ENCODE measurements at places on chromosomes 6 and 20.

DNA sequence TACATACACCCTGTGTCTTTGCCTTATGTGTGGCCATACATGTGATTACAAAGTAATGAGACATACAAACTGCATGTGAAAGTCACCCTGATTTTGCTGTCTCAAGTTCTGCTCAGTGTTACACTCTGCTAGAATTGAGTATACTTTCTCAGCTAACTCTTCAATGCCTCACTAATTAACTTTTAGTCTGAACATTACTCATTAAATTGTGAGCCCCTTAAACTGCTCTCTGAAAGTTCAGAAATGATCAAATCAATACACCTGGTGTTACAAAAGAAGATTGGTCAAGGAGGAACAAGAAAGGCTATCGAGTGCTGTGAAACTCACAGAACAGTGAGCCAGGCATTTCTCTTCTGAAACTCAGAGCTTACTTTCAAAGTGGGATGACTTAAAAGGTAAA, 71.3 kb downstream of the MKKS start:
- no peak for DNase-seq

- DNase-seq, result no peak
Measured at GRCh38 chr6:168990019-168990751, 263.5 kb downstream of the THBS2 start.

DNA sequence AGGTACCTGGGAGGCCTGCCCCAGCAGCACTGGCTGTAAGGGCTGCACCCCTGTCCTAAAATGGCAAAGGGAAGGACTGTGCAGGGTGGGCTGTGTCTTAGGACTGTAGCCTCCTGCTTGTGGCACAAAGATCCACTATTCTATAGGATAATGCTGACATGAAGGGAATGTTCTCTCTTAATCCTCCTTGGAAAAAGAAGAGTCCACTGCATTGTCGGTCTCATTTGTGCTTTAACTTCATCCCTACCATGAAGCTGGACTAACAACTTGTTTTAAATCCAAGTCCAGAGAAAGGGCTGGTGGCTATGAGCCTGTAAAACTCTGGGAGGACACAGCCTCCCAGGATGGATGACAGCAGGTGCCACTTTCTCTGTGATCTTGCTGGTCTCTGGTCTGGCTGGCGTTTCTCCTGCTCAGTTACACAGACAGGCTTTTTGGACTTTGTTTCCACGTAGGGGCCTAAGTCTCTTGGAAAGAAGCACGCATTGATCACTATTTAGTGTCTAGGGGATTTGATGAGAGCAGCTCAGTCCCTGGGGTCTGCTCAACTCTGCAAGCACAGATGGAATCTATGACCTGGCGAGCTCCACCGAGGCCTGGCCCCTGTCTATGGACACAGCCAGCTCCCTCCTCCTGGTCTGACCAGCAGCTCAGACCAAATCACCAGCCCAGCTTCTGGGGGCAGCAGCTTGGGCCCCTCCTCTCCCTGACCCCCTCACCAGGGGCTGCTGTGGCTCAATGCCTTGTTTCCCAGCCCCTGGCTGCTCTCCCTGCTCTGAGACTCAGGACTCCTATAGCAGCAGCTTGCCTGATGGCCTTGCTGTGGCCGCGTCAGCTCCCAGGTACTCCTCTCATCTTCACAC, 4.8 kb downstream of the CST3 start:
- no peak for DNase-seq

- DNase-seq, result no peak
Measured at GRCh38 chr20:44734938-44735337, 10.7 kb upstream of the KCNK15 start.

- peak; percentile 67 for DNase-seq
Measured at GRCh38 chr20:46132705-46133120, 14.6 kb downstream of the CD40 start.

- no peak for DNase-seq
Measured at GRCh38 chr6:19873031-19873430, 35.9 kb downstream of the ID4 start.

- DNase-seq, result no peak
Measured at GRCh38 chr6:169800116-169800667, 48.8 kb downstream of the ERMARD start.

- no peak for DNase-seq
Measured at GRCh38 chr20:63497946-63498935, 642 bp downstream of the EEF1A2 start.

DNA sequence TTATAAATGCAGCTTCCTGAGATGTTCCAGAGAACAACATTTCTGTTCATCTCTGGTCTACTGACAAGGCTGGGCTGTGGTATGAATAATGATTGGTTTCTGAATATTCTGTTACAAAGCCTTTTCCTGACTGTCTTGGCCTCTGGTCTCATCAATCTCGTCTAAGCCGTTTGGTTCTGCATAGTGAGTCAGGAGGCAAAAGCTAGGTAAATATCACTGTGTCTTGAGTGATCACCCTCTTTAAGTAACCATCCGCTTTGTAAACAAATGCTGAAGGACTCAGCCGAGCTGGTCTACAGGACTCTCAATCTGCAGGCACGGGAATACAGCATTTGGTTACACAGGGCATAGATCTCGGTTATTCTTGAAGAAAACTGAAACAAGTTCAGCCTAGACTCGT, 511.9 kb downstream of the KIF16B start:
- DNase-seq, result no peak

DNA sequence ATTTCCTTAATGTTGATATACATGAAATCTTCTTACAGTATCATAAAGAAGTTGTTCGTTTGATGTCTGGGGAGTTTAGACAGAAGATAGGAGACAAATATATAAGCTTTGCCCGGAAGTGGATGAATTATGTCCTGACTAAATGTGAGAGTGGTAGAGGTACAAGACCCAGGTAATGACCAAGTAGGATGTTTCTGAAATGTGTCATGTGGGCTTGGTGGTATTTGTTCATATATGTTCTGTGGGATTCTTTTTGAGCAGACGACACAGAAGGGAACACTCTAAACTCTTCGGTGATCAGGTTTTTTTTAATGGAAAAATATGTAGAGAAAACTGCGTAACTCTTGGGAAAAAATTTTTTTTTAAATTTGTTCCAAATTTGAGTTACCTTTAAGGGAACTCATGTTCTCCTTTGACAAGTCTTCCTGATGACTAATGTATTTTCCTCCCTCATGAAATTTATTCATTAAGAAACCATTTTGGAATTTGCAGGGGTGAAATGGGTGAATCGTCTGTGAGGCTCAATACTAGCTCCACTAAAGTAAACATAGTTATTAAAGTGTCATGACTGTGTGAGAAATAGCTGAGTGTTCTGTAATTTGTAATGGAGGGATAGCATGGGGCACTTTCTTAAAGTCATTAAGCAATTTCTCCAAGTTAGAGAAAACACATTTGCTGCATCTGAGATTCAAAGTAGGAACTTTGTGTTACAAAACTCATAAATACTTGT, 100.6 kb downstream of the MAP3K4 start:
- DNase-seq, result no peak

- no peak for DNase-seq
Measured at GRCh38 chr6:53410508-53411258, 61.9 kb upstream of the ELOVL5 start.

GRCh38 chr20:64042054-64042781, 6.2 kb downstream of the C20orf204 start:
- DNase-seq, result no peak

DNA sequence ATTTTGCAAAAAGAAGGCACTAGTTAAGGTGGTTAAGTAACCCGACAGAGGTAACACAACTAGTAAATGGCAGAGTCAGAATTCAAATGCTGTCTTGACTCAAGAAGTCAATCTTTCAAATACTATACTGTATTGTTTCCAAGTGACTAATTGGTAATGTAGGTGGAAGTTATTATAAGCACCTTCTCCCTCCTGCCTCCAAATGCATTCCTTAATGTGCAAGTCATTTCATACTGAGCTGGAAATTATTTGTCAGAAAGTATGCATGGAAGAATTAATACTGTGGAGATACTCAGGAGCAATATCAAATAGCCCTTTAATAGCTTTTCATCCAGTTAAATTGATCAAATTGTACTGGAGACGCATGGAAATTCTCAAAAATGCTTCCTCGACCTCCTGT, 579.1 kb downstream of the DOK5 start:
- no peak for DNase-seq

- DNase-seq, result no peak
Measured at GRCh38 chr6:149046822-149047246, 270.7 kb upstream of the TAB2 start.

DNA sequence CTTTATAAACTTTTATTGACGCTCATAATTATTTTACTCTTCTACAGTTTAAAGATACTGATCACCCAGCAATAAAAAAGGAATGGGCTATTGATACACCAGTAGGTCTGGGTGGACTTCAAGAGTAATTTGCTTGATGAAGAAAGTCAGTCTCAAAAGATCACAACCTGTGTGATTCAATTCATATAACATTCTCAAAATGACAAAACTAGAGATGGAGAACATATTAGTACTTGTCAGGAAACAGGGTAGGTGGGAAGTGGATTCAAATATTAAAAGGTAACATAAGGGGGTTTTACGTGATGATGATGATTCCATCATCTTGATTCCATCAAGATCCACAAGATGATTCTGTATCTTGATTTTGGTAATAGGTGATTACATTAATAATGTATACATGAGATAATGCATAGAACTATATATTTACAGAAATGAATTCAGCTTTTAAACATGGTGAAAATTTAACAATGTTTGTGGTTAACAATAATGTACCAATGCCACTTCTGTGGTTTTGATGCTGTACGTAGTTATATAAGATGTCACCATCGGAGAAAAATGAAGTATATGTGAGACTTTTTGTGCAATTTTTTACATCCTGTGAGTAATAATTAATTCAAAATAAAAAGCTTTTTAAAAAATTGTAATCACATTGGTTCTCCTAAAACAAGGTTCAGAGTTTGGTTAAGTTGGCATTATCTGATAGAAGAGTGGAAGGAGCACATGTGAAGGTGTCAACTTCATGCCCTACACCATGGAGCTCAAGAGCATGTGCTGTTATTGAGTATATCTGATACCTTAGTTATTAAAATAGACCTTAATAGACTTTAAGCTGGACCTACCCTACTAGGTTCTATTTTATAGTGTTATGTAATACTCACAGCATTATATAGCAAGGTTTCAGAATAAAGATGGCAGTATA, 66.3 kb upstream of the DYNLRB1 start:
- DNase-seq, result no peak

DNA sequence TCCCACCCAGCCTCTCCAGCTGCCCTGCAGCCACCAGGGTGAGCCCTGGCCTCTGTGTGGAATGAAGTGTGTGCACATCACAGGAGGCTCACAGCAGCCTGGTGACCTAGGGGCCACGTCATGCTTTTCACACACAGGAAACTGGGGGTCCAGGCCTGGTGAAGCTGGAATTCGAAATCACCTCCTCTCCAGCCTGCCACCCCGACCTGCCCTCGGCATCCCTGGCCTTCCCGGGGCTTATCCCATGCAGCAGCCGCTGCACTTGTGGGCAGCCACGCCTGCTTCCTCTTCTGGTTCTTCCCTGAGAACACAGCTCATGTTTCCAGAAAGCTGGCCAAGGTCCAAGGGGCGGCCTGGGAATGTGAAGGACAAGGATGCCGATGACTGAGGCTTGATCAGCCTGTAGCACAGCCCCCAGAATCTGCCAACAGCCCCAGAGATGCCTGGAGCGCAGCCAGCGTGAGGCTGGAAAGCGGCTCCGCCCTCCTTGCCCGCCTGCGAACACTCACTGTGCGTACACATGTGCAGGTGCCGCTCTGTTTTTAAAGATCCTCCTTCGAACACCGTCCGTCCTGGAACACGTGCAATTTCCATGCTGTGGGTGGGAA, 4.2 kb upstream of the NTSR1 start:
- DNase-seq, result no peak

DNA sequence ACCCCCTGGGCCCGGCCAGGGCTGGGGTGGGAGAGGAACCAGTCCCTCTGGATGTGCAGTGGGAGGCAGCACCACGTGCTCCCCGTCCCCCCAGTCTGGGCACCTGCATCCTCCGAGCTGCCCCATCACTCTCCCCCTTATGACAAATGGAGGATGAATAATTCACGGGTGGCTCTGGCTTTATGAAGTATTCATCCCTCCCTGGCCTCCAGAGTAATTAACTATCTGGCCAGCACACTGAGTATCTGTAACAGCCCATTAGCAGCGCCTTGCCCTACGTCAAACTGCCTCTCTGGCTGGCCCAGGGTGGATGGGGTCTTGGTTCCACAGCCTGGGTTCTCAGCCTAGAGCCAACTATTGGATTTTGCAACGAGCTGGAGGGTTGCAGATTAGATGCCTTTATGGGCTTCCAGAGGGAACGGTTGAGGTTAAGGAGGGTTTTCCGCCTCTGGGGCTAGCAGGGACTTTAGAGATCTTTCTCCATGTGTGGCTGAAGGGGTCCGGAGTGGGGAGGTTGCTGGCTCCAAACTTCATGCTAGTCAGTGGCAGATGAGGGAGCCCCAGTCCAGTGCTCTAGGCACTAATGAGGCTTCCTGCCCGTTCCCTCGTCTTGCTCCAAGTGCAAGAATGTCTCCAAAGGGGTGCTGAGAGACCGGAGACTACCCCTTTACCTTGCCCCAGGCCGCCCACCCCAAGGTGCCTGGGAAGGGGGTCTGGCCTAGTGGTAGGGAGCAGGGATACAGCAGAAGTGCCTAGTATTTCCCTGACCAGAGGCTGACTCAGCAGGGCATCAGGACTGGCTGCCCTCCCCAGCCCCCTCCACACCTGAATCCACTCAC, 53.5 kb upstream of the MLN start:
- no peak for DNase-seq

DNA sequence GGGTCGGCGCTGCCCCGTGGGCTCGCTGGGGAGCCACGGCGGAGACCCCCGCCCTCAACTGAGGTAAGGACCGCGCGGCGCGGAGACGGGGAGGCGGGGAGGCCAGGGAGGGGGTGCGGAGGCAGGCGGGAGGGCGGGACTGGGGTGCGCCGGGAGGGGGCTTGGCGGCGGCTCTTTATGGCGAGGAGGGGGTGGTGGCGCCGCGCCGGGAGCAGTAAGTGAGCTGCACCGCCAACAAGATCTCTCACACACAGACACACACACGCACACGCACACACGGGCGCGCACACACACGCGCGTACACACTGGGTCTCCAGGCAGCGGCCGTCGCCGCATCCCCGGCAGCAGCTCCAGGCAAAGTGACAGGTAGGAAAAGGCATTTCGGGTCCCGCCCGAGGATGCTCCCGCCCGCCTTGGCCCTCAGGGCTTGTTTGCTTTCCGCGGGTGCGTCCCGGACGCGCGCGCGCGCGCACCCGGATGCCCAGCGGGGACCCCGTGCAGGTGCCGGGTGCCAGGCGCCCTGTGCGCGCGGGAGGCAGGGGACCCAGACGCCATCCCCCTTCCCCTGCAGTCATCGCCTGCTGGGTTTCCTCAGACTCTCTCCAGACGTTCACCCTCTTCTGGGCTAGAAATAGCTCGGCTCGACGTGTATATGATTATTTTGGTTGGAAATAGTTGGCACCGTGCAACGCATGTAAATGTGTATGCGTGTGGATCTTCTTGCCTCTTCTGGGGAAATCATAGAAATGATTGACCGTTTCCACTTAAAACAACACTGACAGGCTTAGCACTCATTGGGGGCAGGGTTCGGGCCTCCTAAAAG, at the start of gene PLCB4:
Gene PLCB4 (plus strand): TSS at position 247 of the 823 bp plus-strand sequence. CDS start 238,728 bp downstream, outside the sequence.
- DNase-seq, result no peak

- DNase-seq, result no peak
Measured at GRCh38 chr20:49403911-49404310, 78.6 kb downstream of the KCNB1 start.

- DNase-seq, result no peak
Measured at GRCh38 chr20:4592316-4593148, 129.2 kb upstream of the PRND start.

- no peak for DNase-seq
Measured at GRCh38 chr20:58702161-58702510, 9.5 kb downstream of the NPEPL1 start.

Data from substantia nigra (tissue), 51 donors.